ENCODE measurements at places on chromosomes 2 and 18.

- DNase-seq = no peak
Observed at GRCh38 chr2:112751451-112752197, 12.8 kb downstream of the CKAP2L start.

- no peak for DNase-seq
Observed at GRCh38 chr2:56291711-56292110, 107.9 kb downstream of the CCDC85A start.

DNA sequence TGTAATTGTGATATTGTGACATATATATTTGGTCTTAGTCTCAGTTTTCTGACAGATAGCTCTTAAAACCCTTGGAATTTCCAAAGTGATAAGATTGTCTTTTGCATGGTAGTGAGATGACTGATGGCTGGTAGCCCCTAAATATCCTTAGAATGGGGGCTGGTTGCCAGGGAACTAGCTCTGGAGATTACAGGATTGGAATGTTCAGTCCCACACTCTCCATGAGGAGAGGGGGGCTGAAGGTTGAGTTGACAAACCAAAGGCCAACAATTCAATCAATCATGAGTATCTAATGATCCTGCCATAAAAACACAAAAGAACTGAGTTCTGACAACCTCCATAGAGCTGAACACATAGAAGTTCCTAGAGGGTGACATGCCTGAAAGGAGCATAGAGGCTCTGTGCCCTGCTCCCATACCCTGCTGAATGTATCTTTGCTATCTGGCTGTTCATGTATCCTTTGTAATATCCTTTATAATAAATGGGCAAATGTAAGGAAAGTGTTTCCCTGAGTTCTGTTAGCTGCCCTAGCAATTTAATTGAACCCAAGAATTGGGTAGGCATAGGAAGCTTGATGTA is 1680.3 kb upstream of the PIK3C3 start:
- DNase-seq = no peak

DNA sequence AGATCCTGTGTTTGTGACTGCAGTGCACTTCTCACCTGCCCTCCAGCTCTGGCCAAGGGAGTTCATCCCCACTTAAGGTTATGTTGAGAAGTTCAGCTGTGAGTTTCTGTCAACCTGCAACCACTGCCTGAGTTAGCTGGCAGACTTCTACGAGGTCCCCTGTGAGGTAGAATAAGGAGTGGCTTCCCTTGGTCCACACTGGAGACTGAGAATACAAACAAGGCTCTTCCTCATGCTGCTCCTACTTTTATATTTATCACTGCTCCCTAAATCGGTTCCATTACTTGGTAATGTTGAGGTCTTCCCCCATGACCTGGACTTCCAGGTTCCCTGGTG is 353.2 kb upstream of the CWC22 start:
- DNase-seq = no peak

GRCh38 chr2:7449298-7449697 is 532.1 kb downstream of the RNF144A start:
- no peak for DNase-seq

- no peak for DNase-seq
Observed at GRCh38 chr2:197972061-197972460, 167.7 kb downstream of the PLCL1 start.

DNA sequence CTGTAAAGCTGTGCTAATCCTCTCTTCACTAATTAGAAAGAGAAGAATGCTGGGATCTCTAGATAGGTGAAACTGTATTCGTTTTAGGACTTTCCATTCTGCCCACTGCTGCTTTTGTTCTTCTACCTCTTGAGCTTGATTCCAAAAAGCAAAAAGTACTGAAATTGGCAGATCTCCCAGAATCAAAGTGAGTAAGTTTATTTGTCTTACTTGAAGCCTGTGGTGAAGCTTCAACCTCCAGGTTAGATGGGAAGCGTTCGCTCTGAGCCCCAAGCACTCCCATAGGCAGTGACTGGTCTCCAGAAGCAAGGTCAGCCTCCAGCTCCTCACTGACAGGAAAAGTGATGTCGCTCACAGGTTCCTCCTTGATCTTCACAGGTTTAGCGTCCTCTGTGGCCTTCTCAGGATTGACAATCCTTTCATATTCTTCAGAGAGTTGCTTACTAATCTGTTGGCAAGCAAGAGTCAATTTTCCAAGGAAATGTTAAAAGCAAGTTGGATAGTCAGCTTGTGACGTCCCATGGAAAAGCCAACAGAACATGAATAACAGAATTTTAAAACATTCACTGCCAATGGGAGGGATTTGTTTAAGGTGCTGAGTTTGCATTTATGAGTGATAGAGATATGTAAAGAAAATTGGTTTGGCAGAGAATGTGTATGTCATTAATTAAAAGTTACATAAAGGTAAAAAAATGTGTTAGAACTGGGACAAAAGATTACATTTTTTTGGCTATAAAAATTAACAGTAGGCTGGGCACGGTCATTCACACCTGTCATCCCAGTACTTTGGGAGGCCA is 8.1 kb downstream of the SUPT7L start:
- no peak for DNase-seq

Data from activated CD8-positive, alpha-beta memory T cell treated with anti-CD3 and anti-CD28 coated beads, Interleukin-2, amount 50 U/mL, for 4 hours (primary cell).